CD4-positive, alpha-beta T cell treated with Interleukin-6 at 100 ng/mL for 8 hours (primary cell): ENCODE measurements at places on chromosomes 2 and 18.

DNA sequence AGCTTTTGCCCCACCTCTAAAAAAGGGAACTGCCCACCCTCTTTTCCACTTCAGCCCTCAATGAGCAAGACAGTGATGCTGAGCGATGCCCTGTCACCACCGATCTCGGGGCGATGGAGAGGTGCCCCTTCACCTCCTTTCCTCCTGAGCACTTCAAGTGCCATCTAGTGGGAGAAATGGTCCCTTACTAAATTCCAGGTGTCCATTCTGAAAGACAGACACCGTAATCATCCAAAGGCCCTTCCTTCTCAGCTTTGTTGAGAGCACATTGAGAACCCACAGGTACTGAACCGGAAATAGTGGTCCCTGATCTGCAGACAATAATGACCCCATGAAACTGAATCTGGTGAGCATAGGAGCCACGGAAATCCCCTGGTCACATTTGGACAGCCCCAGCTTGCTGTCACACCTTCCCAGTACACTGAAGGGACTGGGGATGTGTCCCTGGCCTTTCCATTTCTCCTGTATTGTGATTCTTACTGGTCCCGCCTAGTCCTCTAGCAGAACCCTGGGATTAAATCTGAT lies 38.5 kb downstream of the KCTD18 start:
- peak; percentile 49 for DNase-seq

DNA sequence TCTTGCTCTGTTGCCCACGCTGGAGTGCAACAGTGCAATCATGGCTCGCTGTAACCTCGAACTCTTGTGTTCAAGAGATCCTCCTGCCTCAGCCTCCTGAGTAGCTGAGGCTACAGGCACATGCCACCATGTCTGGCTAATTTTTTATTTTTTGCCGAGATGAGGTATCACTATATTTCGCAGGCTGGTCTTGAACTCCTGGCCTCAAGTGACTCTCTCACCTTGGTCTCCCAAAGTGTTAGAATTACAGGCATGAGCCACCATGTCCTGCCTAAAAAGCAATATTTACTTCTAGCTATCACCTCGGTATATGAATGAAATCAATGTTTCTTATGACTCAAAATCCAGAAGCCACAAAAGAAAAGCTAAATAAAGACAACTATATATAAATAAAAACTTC lies 2.2 kb downstream of the BUB1 start:
- no peak for DNase-seq

DNA sequence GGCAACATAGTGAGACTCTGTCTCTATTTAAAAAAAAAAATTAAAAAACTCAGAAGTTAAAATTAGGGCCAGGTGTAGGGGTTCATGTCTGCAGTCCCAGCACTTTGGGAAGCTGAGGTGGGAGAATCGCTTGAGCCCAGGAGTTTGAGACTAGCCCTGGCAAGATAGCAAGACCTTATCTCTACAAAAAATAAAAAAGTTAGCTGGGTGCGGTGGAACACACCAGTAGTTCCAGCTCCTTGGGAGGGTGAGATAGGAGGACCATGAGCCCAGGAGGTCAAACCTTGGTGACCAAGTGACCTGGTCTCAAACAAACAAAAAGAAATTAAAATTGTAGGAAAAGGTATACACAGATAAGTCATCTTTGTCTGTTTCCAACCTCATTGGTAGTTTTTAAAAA lies 11.3 kb downstream of the TTLL4 start:
- DNase-seq, result no peak

- no peak for DNase-seq
These were observed 593 bp downstream of the SP140L start for GRCh38 chr2:230327418-230328154.

GRCh38 chr2:198916548-198917080 lies 541.1 kb downstream of the SATB2 start:
- no peak for DNase-seq

- DNase-seq, result no peak
These were observed 91.2 kb downstream of the ZNF236 start for GRCh38 chr18:76913583-76913982.

GRCh38 chr2:172442072-172442895 lies 14.9 kb downstream of the ITGA6 start:
- DNase-seq, result peak; percentile 35

GRCh38 chr2:33421820-33422219 lies 54.6 kb upstream of the RASGRP3 start:
- DNase-seq, result no peak

GRCh38 chr2:120642646-120643045 lies 93.0 kb upstream of the GLI2 start:
- no peak for DNase-seq

DNA sequence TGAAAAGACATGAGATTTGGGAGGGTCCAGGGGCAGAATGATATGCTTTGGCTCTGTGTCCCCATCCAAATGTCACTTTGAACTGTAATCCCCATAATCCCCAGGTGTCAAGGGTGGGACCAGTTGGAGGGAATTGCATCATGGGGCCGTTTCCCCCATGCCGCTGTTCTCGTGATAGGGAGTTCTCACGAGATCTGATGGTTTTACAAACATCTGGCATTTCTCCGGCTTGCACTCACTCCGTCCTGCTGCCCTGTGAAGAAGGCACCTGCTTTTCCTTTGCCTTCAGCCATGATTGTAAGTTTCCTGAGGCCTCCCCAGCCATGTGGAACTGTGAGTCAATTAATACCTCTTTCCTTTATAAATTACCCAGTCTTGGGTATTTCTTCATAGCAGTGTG lies 51.4 kb downstream of the LPIN1 start:
- DNase-seq, result no peak

DNA sequence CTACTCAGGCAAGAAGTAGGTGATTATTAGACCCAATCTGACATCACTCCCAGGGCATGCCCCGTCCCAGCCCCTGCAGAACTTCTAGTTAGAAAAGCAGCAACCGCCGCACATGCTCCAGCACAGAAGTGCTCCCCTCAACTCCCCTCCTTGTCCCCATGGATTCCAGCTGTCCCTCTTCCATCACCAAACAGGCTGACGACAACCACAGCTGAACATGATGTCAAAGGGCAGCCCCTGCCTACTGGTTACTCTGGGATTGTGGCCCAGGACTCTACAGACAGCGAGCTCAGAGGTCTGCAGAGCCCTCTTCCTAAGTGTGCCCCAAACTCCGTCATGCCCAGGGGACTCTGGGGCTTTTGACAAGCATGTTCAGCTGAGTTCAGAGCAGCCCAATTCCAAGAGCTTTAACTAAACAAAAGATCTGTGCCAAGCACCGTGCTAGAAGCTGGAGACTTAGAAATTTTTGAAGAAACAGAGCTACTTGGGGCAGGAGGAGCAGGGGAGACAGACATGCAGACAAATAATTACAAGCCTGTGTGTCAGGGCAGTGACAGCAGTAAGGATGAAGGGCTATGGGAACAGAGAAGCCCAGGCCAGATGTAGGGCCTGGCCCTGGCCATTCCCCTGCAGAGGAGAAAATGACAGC lies 148.1 kb downstream of the BCL11A start:
- DNase-seq, result no peak

DNA sequence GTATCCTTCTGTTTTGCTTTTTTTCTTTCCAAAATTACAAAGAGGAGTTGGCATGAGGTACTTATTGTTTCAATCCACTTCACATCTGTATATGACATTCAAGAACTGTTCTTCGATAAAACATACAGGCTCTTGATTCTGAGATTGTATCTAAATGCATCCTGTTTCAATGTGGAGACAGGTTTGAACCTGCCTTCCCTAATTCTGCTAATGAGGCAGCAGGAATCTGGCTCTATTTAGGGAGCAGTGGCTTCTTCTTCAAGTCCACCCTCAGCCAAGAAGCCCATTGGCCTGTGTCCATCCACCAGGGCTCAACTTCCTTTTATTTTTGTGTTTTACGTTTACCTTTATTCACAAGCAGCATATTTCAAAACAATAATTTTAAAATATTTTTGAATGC lies 84.8 kb upstream of the PIK3C3 start:
- no peak for DNase-seq

- no peak for DNase-seq
These were observed 129.3 kb upstream of the REV1 start for GRCh38 chr2:99619151-99619550.

DNA sequence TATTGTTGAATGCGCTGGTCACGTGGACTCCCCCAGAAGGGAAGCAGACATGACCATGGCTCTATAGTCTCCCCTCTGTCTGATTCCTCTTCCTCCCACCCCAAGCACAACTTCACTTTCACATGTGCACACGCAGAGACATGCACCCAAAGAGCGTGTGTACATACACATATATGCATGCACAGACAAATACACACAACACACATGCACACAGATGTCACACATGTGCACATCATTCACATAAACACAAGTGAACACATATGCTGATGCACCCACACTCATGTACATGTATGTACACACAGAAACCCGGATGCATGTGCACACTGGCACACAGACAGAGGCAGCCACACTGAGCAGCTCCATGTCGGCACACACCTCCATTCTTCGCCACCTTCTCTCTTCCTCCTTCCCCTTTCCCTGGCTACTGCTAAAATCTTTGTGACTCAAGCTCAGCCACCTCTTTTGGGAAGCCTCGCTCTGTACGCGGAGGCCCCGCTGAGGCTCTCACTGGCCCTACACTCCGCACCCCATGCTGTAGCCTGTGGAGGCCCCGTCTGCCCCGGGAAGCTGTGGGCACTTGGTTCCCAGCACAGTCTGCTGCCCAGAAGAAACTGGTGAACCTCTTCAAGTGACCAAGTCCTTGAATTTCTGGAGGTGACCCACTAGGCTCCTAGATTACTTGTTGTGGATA lies 101.6 kb upstream of the TEX51 start:
- DNase-seq, result no peak

GRCh38 chr2:139365189-139365588 lies 585.0 kb upstream of the NXPH2 start:
- DNase-seq, result no peak

DNA sequence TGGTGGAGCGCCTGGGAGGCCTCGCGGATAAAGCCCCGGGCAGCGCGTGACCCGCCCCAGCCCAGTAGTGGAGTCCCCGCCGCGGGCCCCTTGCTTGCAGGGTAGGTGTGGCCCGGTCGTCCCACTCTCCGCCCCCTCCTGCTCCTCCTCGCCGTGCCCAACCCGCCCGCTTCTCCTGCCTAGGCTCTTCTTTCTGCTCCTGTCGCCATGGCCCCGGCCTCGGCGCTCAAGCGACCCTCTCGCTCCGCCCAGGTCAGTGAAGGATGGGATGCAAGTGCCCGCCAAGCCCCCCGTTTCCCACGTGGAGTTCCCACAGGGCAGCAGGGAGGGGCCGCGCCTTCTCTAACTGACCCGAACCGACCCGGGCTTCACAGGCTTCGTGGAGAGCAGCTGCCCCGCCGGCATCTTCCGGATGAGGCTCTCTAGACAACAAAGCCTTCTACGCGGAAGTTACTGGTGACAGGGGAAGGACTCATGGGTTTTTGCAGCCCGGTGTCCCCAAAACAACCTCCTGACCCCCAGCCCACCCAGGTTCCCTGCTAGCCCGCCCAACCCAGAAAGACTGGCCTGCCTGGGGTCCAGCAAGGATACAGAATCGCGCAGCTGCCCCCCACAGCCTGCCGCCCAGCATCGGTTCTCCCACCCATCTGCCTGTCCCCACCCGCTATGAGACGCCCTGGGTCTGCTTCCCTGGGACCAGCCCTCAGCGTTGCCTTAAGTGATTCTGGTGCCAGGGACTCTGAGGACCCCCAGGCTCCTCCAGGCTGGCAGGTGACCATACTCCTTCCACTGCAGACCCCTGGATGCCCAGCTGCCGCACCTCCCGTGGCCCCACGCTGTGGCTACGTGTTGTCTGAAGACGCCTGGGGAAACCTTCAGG lies 32.8 kb downstream of the TTC32 start:
- peak; percentile 68 for DNase-seq

DNA sequence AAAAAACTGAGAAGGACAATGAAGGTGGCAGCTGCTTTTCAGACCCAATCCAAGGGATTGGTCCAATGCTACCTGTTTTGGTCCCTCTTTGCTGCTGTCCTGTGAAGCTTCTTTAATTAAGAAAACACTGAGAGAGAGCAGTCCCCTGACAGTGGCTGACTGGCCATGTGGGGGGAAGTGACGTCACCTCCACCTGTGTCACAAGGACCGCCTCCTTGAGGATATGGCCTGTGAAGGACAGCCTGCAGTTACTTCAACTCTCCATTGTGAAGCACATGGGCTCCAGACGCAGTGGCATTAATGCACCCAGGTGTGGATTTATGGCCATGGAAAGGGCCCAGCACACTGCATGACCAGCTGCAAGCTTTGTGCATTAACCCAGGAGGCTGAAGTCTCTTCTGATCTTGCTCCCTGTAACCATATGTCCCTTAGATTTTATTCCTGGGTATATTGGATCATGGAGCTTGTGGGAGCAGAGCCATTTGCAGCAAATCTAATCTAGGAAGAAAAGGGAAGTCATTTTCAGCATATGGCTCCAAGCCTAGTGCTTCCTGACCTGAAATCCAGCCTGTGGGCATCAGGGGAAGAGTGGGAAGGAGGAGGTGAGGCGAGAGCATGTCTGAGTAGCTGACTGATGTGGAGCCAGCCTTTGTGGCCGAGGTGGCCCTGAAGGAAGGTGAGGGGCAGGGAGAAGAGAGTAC lies 32.2 kb downstream of the KIF5C start:
- DNase-seq, result no peak

DNA sequence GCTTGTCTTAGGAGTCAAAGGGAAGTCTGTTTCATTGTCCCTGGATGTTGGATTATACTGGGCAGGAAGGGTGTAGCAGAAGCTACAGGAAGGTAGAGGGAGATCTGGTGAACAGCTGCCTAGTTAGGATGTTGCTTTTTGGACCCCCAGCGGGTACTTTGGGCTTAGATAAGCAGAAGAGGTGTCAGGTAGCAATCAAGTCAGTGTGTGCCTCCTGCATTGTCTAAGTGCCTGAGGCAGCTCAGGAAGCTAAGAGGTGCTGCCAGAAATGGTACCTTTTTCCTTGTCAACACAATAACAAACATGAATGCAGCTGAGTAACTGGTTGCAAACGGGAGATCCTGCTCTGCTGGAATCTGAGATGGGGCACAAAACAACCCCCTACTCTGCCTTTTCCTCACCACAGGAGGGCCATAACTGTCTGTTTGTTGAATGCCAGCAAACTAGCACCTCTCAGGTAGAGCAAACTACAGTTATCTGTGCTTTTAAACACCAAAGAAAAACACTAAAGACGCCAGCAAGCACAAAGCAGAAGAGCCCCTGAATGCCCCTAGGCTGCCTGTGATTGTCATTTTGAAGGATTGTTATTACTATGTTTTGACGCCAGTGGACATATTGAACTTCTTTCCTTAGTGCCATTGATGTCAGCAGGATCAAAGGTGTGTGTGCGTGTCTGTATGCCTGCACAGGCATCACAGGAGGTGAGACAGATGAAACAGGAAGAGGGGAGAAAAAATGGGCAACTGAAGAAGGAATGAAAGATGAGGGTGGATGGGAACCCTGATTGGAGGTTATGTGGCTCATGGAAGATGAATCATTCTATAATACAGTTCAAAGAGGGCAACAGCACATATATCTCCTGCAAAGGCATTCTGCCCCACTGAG lies 151.4 kb downstream of the ETAA1 start:
- DNase-seq, result no peak

- DNase-seq, result no peak
These were observed 21.2 kb upstream of the UGGT1 start for GRCh38 chr2:128069769-128070168.
